Adrenal gland (tissue), 19 donors: ENCODE measurements at places on chromosomes 7 and 10.
A peak's percentile ranks its signal among the peaks of the same experiment; 100 is the strongest.

DNA sequence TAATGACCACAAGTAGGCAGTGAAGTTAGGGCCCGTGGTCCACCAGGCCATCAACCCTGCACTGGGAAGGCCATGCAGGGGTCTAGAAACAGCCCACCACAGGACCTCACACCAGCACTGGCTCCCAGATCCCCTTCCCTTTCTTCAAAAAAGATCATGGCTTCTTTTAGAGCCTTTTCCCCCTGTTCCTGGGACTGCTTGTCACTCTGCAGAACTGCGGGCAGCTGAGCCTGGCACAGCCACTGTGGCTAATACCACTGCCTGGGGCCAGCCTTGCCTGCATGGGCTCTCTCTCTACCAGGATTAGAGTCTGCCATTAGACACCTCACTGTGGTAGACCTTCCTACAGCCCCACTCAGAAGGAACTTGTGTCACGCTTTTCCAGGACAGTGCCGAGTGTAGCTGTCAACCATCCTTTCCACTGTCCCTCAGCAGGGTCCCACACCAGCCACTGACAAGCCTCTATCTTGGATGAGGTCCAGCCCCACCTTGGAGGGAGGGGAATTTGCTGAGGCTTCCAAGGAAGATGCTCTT is 19.0 kb upstream of the C10orf90 start:
- no peak for DNase-seq
- H3K4me1 ChIP-seq, result no peaks in the 10 kb centered on the region
- no peaks in the 10 kb centered on the region for H3K36me3 ChIP-seq
- no peak overlapping the region for H3K27ac ChIP-seq
- H3K4me3 ChIP-seq, result no peak overlapping the region

GRCh38 chr7:89027781-89028180 is 232.2 kb upstream of the TEX47 start:
- no peak overlapping the region for H3K4me3 ChIP-seq
- H3K27ac ChIP-seq, result no peak overlapping the region
- H3K4me1 ChIP-seq, result no peaks in the 10 kb centered on the region
- no peak for DNase-seq
- no peaks in the 10 kb centered on the region for H3K27me3 ChIP-seq

- H3K4me3 ChIP-seq, result no peak overlapping the region
- no peaks in the 10 kb centered on the region for H3K4me1 ChIP-seq
- H3K36me3 ChIP-seq, result no peaks in the 10 kb centered on the region
- DNase-seq, result no peak
These were observed 246.7 kb upstream of the PTN start for GRCh38 chr7:137590071-137590755.

DNA sequence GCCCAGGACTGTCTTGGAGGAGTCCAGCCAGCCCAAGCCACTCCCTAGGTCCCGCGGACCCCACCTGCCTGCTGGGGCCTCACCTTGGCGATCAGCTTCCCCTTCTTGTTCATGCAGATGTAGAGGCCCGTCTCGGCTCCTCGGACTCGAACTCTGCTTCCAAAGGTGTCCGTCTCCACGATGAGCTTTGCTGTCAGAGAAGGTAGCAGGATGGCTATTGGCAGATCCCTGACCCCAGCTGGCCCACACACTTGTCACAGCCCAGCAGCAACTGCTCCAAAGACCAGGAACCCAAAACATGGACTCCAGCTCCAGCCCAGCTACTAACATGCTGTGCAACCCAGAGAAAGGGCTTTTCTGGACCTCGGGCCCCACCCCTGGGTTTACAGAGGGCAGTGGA is 4.5 kb downstream of the FGF8 start:
- no peak overlapping the region for H3K4me3 ChIP-seq
- no peak for DNase-seq
- H3K4me1 ChIP-seq, result peaks cover 5% of the 10 kb centered on the region
- H3K27ac ChIP-seq, result no peak overlapping the region
- H3K27me3 ChIP-seq, result peaks cover 60% of the 10 kb centered on the region

GRCh38 chr7:15916681-15917380 is 230.3 kb upstream of the MEOX2 start:
- H3K4me1 ChIP-seq, result no peaks in the 10 kb centered on the region
- no peak for DNase-seq
- no peaks in the 10 kb centered on the region for H3K36me3 ChIP-seq
- no peaks in the 10 kb centered on the region for H3K27me3 ChIP-seq

DNA sequence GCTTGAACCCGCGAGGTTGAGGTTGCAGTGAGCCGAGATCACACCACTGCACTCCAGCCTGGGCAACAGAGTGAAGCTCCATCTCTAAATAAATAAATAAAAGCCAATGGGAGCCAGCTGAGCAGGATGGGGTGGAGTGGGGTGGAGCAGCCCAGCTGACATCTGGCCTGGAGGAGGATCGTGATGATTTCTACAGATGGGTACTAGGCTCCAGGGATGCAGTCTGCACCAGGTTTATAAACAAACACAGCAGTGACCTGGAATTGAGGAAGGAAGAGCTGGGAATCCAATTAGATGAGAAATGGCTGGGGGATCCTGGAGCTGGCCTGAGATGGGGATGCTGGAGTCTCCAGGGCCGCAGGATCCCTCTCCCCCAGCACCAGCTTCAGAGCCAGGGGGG is 7.3 kb upstream of the GRIFIN start:
- no peaks in the 10 kb centered on the region for H3K27me3 ChIP-seq
- DNase-seq, result no peak
- no peak overlapping the region for H3K27ac ChIP-seq
- H3K4me3 ChIP-seq, result no peak overlapping the region
- peaks cover 5% of the 10 kb centered on the region for H3K4me1 ChIP-seq
- no peaks in the 10 kb centered on the region for H3K36me3 ChIP-seq

DNA sequence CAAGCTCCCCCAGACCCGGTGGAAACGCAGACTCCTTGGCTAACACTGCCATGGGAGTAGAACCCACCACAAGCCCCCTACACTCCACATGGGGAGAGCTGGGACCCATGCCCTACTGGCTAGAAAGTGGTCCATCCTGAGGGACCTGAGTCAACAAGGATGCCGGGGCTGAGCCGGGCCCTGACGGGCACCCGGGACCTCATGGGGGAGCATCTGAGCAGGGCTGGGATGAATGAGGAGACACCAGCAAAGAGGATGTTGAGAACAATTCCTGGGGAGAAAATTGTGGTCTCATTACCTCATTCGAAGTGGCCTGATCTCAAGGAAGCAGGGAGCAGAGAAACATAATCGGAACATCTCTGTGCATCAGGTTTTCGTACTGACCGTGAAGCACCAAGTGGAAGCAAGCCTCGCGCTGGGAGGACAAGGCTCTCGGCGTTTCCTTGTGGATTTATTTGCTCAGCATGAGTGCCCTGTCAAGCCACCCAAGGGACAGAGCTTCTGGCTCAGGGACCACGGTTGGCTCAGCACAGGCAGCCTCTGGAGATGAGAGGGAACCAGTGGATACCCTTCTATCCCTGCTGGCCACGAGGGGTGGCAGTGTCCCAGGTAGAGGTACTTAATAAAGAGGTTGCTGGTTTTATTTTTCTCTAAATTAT is 132.2 kb upstream of the FAM20C start:
- H3K4me1 ChIP-seq, result peaks cover 7% of the 10 kb centered on the region
- DNase-seq, result no peak
- no peak overlapping the region for H3K4me3 ChIP-seq
- no peak overlapping the region for H3K27ac ChIP-seq
- H3K27me3 ChIP-seq, result no peaks in the 10 kb centered on the region
- H3K36me3 ChIP-seq, result no peaks in the 10 kb centered on the region

DNA sequence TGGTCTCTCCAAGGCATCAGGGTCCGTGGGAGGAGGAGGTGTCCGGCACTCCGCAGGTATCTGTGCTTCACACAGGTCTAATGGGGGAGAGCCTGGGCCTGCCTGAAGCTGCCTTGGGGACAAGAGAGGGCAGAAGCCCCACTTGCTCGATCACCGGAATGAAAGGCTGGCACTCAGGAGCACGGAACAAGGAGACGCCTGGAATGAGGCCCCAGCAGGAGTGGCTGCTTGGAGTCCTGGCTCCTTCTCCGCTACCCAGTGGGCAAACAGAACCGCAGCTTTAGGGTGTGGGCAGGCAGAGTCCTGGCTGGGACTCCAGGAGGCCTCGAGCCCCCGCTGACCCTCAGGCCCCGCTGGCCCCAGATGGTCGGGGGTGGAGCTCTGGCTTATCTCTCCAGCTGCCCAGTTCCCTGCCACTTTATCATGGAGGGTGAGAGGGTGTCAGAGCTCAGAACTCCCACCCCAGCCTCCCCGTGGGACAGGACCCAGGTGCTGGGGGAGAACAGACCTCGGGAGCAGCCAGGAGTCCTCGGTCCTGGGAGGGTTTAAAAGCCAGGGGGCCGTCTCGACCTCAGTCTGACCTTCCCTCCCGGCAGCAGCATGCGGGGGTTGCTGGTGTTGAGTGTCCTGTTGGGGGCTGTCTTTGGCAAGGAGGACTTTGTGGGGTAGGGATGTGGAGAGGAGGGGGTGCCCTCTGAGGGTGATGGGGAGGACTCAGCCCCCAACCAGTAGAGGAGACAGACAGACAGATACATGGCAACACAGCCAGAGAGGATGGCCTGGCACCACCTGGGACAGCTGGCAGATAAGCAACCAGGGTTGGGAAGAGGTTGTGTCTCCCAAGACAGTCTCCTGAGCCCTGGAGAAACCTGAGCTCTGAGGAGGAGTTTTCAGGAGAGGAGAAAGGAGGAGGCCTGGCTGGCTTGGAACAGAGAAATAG is at the start of gene CPA1:
CPA1 (plus strand) TSS at position 574 of the 940 bp plus-strand sequence; CDS start at position 601, 27 bp downstream.
- H3K4me1 ChIP-seq, result no peaks in the 10 kb centered on the region
- no peaks in the 10 kb centered on the region for H3K36me3 ChIP-seq
- no peaks in the 10 kb centered on the region for H3K27me3 ChIP-seq
- DNase-seq, result peak; percentile 8
- H3K27ac ChIP-seq, result no peak within 1 kb of the TSS

DNA sequence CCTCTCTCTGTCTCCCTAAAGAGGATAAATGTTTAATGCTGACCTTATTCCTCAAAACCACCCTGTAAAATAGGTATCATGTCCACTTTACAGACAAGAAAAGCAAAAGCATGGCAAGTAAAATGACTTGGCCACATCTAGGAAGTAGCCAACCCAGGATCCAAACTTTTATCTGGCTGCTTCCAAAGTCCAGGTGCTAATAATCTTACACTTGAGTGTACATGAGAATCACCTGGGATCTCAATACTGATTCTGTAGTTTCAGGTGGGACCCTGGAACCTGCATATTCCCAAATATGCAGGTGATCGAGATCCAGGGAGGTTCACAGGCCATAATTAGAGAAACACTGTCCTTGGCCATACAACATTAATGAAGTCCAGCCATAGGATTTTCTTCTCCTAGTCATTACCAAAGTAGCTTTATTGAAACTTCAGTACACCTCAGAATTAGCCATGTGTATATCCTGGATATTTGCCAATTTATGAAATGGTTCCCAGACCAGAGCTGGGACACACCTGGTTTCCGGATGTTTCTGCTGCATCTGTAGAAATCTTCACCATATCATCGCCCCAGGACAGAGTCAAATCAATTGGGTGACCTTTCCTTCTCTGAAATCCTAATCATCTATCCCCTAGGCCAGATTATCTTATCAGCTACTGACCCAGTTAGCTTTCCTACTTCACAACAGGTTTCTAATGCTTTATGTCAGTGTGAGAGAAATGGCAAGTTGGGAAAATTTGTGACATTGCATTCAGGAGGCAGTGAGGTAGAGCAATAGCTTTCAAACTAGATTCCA is 119.1 kb upstream of the KMT2E start:
- no peak for DNase-seq
- H3K36me3 ChIP-seq, result no peaks in the 10 kb centered on the region
- H3K4me3 ChIP-seq, result no peak overlapping the region
- H3K4me1 ChIP-seq, result no peaks in the 10 kb centered on the region
- no peak overlapping the region for H3K27ac ChIP-seq
- H3K27me3 ChIP-seq, result no peaks in the 10 kb centered on the region
